Activated CD4-positive, alpha-beta T cell treated with anti-CD3 and anti-CD28 coated beads for 24 hours (primary cell): ENCODE measurements at places on chromosomes 1 and 21.

DNA sequence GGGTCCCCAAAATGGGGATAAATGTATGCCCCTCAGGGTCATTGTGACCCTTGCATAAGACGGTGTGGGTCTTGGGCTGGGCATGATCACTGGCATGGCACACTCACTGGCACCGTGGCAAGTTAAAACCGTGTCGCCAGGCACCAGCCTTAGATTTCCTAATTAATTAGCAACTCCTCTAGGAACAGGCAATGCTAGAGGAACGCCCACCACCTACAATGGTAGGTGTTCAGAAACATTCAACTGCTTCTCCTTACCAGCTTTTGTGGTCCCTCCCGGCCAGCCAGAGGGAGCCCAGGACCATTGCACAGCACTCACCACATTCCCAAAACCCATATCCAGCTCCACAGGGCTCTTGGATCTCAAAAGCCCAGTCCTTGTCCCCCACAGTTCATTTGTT is 36.4 kb downstream of the EPHA2 start:
- DNase-seq, result no peak

DNA sequence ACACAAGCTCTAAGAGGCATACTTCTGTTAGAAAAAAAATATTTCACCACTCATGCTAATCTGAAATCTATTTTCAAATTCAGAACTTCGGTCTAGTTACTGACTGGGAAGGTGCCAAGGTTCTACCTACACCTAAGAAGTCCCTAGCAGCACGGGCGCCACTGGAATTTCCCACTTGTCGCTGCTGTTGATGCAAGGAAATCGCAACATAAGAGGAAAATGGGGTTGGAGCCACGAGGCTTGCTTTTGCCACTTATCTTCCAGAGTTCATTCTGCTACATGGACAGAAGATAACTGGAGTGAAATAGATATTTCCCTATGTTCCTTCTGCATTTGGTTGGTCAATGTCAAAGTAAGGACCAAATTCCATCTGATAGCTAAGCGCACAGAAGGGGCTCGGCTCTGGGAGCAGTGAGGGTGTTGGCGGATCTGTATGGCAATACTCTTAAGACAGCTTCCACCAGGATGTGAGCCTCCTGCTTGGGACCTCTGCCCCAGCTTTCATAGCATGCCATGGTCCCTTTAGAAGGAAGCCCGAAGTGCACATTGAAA is 47.2 kb downstream of the RCAN1 start:
- DNase-seq, result no peak

GRCh38 chr1:68600049-68600661 is 103.3 kb upstream of the DEPDC1 start:
- DNase-seq, result no peak

DNA sequence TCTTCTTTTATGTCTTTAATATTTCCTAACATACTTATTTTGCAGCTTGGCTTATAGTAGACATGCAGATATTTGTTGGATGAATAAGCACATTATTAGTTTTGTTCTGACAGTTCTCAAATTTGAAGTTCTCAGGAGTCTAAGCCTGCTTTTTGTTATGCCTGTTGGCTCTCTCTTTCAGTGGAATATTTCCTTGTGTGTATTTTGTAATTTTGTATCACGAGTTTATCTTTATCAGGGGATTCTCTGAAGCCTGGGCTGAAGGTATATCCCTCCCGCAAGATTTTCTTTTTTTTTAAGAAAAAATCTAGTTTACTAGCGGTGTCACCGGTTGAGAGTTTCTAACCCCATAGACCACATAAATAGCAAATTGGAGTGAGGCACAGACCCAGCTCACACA is 105.9 kb downstream of the RGL1 start:
- no peak for DNase-seq

DNA sequence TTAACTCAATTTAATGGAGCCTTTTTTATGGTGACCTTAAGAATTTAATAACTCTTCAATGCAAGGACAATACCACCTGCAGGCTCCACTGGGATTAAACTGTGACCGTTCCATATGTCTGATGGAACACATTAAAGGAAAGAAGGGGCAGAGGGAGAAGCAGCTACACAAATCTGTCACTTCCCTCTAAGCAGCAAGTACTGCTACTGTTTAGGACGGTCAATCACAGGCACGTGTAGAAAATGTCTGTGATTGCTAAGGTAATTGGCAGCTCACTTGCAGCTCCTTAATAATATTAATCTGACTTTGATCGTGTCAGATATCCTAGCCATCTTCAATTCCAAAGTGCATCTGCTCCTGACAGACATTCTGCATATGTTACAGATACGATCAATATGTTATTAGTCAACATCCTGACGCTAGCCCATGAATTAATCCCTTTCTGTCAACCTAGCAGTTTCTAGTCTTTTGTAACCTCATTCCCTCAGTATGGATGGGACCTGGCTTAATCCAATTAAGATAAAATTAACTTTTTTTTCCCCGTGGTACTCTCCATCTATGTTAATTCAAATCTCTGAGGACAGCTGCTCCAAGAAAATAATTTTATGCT is 1012.4 kb downstream of the AMY1C start:
- no peak for DNase-seq

- no peak for DNase-seq
Measured at GRCh38 chr1:170498876-170499275, 33.1 kb upstream of the GORAB start.

GRCh38 chr1:153478692-153479618 is 18.5 kb upstream of the S100A7 start:
- no peak for DNase-seq

DNA sequence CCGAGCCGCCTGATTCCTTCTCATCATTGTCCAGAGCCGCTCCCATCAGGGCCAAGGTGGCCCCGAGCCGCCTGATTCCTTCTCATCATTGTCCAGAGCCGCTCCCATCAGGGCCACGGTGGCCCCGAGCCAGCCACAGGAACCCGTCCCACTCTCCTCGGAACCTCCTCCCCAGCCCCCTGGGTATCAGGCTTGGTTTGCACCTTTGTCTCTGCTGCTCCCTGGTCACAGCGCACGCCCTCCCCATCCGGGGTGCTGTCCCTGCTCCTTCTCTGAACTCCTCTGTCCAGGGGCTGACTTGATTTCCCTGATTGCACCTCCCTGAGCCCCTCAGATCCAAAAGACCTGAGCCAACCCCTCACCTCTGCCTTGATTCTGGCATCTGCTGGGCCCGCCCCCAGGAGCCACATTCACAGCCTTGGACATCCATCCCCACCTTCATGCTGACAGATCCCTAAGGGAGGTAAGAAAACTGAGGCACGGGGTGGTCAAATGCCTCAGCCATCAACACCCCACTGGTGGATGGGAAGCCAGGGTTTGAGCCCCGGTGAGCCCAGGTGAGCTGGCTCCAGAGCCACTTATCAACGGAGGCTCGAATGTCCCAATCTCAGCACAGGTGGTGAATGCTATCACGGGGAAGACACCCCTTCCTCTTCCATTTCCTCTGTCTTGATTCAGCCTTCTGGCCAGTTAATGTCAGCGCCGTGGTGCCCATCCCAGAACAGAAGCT is 25.6 kb upstream of the COL18A1 start:
- DNase-seq, result no peak

GRCh38 chr1:230083746-230084407 is 16.8 kb downstream of the GALNT2 start:
- DNase-seq, result no peak

GRCh38 chr1:215045698-215046308 is 36.7 kb upstream of the KCNK2 start:
- no peak for DNase-seq

GRCh38 chr1:205270764-205271163 is 43.0 kb downstream of the TMCC2 start:
- DNase-seq, result no peak

- no peak for DNase-seq
Measured at GRCh38 chr1:204931313-204931712, 60.7 kb downstream of the NFASC start.

- no peak for DNase-seq
Measured at GRCh38 chr1:204102739-204103430, 30.0 kb downstream of the SOX13 start.

DNA sequence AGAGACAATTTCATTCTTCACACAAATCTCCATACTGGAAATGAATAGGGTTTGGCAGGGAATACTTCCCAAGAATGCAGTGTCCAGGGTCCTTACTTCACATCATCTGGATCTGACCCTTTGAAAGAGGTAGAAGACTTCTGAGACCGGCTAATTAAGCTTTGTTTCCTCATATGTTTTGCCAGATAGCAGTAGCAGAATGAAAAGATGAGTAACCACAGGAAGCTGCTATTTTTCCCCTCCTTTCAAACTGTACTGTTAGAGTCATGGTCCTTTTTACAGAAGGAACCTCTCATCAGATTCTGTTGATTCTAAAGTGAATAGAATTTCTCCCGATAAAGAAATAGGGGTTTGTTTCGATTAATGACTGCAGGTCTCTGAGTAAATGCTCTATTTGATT is 1.4 kb upstream of the OLFML3 start:
- no peak for DNase-seq

- DNase-seq, result no peak
Measured at GRCh38 chr1:152932170-152932811, 14.7 kb upstream of the SPRR5 start.

DNA sequence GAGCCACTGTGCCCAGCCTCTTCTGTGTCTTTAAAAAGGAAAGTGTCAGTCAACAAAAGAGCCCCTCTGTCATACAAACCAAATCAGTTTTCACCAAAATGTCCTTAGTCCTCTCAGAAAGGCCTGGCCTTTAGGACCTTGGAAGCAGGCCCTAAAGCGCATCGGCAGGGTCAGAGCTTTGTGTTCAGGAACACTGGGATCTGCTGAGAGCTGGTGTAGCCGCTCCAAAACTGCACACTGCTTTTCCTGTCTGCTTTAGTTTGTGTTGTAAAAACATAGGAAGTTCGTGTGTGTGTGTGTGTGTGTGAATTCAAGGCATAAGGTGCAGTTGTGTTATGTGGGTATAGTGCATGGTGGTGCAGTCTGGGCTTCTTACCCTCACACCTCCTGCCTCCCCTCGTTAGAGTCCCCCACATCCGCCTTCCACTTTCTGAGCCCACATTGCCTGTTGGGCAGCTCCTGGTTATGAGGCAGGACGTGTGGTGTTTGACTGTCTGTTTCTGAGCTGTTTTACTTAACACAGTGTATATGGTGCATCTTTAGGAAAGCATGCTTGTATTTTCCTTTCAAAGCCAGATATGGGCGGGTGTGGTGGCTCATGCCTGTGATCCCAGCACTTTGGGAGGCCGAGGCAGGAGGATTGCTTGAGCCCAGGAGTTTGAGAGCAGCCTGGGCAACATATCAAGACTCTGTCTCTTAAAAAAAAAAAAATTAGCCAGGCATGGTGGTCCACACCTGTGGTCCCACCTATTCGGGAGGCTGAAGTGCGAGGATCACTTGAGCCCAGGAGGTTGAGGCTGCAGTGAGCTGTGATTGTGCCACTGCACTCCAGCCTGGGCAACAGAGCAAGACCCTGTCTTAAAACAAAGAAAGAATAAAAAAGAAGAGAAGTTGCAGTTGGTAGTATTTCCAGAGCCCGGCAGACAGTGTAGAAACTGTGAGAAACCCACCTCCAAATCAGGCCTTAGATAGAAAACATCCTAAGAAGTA is 12.4 kb downstream of the IBA57 start:
- DNase-seq, result no peak

GRCh38 chr1:44534771-44535170 is 129.7 kb downstream of the RNF220 start:
- no peak for DNase-seq

DNA sequence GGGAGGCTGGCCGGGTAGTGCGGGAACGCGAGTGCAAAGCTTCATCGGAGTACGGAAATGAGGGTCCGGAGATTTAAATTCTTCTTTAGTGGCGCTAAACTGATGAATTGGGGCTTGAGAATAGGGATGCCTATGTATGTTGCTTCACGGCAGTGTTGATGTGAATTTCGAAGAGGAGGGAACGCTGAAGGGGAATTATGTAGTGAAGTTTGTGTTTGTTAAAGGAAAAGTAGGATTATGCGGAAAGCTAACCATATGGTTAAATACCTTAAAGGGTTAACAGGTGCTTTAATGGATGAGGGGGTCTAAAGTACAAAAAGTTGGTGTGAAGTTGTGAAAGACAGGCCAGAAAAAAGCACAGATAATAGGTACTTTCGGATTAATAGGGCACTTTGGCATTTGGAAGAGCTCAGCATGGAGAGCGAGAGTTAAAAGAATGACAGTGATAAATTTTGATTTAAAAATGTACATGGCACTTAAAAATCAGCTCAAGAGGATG is 1.4 kb downstream of the HS2ST1 start:
- peak; percentile 16 for DNase-seq

DNA sequence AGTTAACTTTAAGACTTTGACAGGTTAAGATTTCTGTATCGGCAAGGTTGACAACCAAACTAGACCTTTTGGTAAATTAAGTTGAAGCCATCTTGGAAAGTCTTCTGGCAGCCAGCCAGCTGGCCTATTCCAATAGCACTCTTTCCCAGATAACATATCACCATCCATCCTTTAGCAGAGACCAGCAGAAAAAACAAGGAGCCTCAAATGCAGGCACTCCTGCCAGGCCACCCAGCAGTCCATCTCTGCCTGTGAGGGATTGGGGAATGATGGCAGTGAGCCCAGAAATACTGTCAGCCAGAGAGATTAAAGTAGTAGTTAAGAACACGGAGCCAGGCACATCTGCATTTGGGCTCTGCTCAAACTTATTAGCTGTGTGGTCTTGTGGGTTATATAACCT is 19.4 kb downstream of the ZBTB40 start:
- DNase-seq, result no peak

DNA sequence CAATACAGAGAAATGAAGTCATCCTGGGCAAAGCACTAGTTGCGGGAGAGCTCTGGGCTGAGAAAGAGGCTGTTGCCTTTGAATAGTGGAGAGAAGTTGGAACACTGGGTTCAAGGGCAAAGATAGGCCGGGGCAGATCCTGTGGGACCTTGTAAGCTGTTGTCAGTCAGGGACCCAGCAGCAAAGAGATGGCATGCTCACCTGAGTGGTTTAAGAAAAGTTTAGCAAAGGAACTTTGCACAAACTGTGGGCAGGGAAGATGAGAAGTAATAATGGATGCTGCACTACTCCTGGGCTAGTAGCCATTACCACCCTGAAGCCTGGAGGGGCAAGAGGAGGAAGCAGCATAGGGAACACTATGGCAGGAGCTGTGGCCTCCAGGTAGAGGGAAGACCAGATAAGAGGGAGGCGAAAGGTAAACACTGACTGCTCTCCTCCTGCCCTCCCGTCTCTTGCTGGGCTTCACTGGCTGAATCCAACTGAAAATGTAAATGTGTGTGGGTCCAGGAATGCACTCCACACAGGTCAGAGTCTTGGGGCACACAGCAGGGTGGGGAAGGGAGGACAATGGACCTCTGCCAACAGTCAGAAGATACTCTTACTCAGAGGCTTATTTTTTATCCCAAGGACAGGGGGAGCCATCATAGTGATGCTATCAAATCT is 129.2 kb downstream of the PLPP3 start:
- no peak for DNase-seq

- no peak for DNase-seq
Measured at GRCh38 chr1:155207806-155208540, at the start of gene THBS3. THBS3 (minus strand) TSS chr1:155207897; CDS start chr1:155207876, 21 bp downstream.
